Activated T-cell treated with anti-CD3 and anti-CD28 coated beads for 4 hours (primary cell): ENCODE measurements at places on chromosomes 12 and 14.

DNA sequence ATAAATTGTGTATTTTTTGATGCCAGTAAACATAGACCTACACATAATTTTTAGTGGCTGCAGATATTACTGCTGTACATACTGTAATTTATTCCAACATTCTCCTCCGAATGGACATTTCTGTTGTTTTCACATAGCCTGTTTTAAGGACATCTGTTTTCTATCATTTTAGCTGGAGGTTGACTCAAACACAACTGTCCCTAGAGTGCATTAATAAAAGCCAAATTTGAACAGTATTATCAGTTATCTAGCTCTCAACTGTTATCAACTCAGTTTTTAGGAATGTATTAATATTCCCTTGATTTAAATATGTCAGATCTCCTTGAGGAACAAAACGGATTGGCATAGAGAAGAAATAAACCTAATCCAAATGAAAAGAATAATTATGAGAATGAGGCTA lies 17.2 kb upstream of the PIWIL1 start:
- DNase-seq, result no peak

DNA sequence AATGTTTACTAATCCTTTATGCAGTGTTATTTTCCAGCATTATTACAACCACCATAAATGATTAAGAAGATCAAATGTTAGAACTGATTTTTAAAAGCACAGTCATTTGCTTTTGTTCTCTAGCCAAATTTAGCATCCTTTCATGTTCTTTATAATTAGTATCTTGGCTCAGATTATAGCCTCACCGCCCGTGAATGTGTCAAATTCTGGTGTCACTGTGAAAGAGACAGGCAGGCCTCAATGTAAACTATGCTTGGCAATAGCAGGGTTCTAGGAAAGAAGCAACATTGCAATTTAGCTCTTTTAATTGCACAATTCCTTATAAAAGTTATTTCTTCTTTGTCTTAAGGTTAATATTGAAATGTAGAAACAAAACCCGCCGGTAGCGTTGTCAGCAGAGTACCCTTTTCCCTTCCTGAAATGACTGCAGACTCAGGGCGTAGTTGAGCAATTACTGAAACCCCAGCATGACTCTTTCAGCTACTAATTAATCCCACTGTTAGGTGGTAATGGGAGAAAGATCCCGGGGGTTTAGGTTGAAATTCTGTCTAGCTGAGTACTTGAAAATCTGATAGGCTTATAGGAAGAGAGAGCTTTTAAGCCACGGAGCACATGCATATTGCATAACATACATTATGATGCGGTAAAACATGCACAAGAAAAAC lies 1600.5 kb upstream of the SEL1L start:
- DNase-seq, result no peak

- DNase-seq, result no peak
Measured at GRCh38 chr12:54526812-54527630, 22.4 kb upstream of the PDE1B start.

- no peak for DNase-seq
Measured at GRCh38 chr14:58772794-58773620, 135.2 kb downstream of the DACT1 start.

GRCh38 chr12:54981796-54982195 lies 2.8 kb downstream of the TESPA1 start:
- DNase-seq, result peak; percentile 43

- DNase-seq, result no peak
Measured at GRCh38 chr14:97061198-97061597, 264.0 kb downstream of the VRK1 start.

DNA sequence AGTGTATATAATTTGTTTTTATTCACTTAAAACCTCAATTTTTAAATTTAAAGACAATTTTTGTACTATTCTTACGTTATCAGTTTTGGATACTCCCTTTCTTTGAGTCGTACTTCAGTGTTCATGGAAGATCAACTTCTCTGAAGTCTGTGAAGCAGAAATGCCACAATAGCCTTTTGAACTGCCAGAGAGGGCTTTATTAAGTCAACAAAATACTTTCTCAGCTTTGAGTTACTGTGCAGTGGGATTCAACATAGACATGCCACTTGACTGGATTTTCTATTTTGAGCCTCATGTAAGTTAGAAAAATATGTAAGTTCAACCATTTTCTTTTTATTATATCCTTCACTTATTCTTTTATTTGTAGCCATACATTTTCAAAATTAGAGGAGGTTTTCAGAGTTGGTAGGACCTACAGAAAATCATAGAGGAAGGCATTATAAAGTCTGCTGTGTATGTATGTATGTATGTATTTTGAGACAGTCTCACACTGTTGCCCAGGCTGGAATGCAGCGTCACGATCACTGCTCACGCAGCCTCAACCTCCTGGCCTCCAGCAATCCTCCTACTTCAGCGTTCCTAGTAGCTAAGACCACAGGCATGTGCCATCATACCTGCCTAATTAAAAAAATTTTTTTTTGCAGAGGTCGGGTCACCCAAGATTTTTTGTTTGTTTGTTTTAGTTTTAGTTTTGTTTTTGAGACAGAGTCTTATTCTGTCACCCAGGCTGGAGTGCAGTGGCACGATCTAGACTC lies 31.3 kb upstream of the BCAT1 start:
- DNase-seq, result no peak

DNA sequence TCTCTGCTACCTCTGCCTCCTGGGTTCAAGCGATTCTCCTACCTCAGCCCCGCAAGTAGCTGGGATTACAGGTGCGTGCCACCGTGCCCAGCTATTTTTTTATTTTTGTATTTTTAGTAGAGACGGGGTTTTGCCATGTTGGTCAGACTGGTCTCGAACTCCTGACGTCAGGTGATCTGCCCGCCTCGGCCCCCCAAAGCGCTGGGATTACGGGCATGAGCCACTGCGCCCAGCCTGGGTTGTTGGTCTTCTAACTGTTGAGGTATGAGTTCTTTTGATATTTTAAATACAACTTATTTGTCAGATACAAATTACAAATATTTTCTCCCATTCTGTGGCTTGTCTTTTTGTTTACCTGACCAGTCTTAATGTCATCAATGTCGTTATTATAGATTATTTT lies 95.9 kb downstream of the PCNX1 start:
- no peak for DNase-seq

DNA sequence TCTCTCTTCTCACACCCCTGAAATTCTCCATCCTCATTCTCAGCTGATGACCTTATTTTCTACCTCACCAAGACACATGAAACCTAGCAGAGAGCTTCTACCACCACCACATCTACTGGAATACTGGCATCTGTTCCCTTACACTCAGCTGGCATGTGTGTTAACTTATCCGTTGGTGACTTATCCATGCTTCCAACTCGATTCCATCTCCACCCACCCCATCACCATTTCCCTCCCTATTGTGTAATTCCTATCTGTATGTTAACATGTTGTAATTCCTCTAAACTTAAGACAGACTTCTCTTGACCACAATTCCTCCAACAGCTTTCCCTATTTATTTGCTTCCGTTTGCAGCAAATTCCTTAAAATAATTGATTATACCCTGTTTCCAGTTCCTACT lies 15.4 kb downstream of the C1S start:
- DNase-seq, result no peak

GRCh38 chr12:65881348-65881961 lies 57.2 kb downstream of the HMGA2 start:
- DNase-seq, result no peak

GRCh38 chr12:43694879-43695278 lies 63.7 kb downstream of the PUS7L start:
- no peak for DNase-seq

- DNase-seq, result no peak
Measured at GRCh38 chr12:2783936-2784600, 10.7 kb upstream of the FKBP4 start.

- peak; percentile 62 for DNase-seq
Measured at GRCh38 chr14:91315844-91316267, 71.4 kb upstream of the GPR68 start.

DNA sequence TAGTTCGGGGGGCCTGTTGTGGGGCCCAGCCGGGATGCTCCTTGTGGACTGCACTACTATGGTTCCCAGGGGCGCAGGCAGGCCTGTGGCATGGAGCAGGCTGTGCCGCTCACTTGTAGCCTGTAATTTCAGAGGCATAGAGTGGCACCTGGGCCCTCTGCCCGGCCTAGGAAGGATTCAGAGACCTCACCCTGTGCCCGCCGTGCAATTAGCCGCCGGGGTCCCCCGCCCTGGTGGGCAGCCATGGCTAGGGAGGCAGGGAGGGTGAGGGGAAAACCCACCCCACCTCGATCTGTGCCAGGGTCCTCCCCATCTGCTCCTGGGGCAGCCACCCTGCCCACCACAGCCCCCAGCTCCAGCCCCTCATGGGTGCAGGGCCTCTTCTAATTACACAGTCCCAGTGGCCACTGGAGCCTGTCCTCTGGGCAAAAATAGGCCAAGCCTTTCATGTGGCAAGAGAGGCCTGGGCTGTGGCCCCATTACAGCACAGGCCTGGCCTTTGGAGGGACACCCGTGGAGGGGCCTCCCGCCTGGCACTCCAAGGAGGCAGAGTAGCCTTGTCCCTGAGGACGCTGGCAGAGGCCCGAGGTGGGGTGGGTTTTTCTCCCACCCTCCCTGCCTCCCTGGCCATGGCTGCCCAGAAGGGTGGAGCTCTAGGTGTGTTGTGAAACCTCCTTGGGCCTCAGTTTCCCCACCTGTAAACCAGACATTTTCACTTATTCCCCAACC lies 5.3 kb upstream of the TMEM119 start:
- DNase-seq, result no peak

DNA sequence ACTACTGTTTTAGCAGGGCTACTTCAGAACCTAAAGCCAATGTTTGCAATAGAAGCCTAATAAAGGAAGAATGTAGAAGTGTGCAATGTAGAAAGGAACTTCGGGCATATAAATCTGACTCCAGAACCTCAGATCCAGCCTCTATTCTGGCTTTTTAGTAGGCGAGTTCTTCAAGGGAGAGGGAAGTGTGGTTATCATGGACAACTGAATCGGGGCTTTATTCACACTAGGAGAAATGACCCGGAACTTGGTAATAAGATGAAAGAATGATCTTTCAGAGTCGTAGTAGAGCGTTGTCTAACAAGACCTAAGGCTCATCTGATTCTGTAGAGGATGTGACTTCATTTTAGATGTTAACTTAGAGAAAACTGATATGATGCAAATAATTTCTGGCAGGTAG lies 72.9 kb downstream of the CRADD start:
- no peak for DNase-seq
